ENCODE measurements at places on chromosomes 5 and 9.

DNA sequence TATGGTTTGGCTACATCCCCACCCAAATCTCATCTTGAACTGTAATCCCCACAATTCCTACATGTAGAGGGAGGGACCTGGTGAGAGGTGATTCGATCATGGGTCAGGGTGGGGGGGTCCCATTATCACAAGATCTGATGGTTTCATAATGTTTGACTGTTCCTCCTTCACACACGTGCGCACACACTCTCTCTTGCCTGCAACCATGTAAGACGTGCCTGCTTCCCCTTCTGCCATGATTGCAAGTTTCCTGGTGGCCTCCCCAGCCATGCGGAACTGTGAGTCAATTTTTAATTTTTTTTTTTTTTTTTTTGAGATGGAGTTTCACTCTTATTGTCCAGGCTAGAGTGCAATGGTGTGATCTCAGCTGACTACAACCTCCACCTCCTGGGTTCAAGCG is 27.0 kb downstream of the FAM169A start:
- DNase-seq: no peak

- no peak for DNase-seq
Measured at GRCh38 chr5:154829589-154830218, 20.7 kb downstream of the FAXDC2 start.

GRCh38 chr9:135328485-135329417 is 150.8 kb upstream of the PPP1R26 start:
- DNase-seq: no peak

- DNase-seq: no peak
Measured at GRCh38 chr5:1832511-1833250, 31.5 kb downstream of the NDUFS6 start.

- DNase-seq: no peak
Measured at GRCh38 chr9:18726546-18726945, 252.6 kb downstream of the ADAMTSL1 start.

DNA sequence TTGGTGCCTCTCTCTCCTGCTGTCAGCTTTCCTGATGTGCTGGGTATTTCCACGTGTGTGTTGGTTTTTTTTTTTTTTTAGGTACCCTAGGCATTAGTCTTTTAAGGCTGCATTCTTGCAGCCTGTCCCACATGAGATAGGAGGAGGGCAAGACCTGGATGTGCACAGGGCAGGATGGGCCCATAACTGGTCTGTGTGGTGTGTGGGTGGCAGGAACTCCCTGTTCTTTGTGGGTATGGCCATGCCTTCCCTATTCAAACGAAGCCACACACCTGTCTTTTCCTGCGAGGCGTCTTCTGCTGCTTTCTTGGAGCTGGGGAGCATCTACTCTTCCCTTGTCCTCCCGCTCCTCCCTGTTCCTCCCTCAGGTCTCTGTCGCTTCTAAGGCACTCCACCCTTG is 6.8 kb downstream of the SYK start:
- DNase-seq: no peak

Measured in 8988T (cell line).